ENCODE measurements at places on chromosomes 13 and 19.

DNA sequence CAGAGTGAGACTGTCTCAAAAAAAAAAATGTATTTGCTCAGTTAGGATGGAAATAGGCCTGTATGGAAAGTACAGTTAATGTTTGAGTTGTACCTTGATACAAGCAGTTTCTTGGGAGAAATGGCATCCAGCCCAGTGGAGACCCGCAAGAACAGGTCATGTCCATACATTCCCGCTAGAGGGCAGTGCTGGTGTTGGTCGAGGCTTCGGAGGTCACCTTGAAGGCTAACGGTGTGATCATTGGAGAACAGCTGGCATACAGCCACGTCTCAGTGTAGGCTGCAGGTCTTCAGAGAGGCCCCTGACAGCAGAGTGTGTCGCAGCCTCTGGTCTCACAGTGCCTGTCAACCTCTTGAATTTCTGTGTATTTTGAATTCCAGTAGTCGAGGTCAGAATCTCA, 7.5 kb downstream of the ZNF610 start:
- DNase-seq, result peak; percentile 38

- no peak for DNase-seq
These were observed 21.3 kb downstream of the HCN2 start for GRCh38 chr19:610801-611480.

GRCh38 chr13:84290386-84290785, 408.1 kb upstream of the SLITRK1 start:
- DNase-seq, result no peak

- DNase-seq, result no peak
These were observed 88.7 kb downstream of the SLC10A2 start for GRCh38 chr13:102977471-102977870.

DNA sequence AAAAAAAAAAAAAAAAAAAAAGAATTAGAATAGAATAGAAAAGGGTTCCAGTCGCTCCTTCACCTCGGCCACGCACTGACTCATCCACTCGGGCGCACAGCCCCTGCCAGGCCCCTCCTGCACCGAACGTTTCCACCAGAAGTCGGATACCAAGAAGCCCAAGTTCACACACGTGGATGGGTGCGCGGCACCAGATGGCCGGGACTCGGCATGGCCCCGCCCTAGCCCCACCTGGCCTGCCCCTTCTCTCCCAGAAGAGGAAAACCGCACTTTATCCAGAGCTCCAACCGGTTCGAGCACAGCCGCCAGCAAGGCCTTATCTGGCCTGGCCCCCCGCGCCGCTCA, 5.9 kb downstream of the PRR36 start:
- no peak for DNase-seq

DNA sequence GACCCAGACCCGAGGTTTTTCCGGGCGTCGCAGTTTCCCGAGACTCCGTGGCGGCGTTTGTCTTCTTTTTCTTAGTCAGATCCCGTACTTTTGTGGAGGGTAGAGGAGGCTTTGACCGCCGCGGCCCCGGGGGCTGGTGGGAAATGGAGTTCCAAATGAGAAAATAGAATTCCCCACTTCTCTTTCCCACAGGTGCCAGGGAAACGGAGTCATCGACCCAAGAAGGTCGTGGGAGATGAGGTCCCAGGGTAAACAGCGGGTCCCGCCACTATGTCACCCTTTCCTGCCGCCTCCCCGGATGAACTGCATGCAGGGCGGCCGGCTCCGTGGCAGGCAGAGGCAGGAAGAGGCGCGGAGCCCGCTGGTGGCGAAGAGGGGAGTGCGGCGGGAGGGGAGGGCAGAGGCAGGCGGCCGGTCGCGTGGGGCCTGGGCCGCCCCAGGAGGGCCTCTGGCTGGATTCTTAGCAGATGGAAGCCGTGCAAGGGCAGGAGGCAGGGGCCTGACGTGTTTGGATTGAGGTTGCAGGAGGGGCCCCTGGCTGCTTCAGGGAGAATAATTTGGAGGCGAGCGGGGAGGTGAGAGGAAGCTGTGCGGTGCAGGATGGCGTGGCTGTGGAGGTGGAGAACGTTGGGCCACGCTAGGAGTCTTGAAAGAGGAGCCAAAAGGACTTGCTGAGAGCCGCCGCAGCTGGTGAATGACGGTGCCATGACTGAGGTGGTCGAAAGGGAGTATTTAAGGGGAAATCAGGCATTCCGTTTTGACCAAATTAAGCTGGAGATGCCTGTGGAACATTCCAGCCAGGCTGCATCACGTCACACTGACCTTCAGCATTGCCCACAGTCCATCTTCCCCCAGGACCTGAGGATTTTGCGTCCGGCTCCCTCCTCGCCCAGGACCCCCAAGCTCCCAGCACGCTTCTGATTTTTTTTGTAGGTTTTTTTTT, 11.7 kb downstream of the CYTH2 start:
- no peak for DNase-seq

All from inflammatory macrophage treated with lipopolysaccharide for 1 hour (primary cell).